Fibroblast of the aortic adventitia (primary cell): ENCODE measurements at places on chromosomes 5 and 9. TPM values are rescaled to one million over a fixed set of nuclear protein-coding genes. Genes with fewer than 3 reads are reported as not detected.

DNA sequence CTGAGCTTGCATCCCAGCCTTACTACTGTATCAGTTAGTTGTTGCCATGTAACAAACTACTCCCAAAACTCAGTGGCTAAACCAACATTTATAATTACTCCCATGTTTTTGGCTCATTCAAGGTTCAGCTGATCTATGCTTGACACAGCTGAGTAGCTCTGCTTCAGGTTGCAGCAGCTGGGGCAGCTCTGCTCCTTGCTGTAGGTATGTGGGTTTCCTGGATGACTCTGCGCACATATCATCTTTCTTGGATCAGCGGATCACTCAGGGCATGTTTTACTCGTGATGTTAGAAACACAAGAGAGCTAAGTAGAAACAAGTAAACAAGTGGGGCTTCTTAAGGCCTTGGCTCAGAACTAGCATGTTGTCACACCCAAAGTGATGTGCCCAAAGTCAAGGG is 15.1 kb downstream of the TEK start:
- peak; percentile 10 for DNase-seq

- no peak for DNase-seq
Measured at GRCh38 chr5:143752165-143752850, 59.7 kb upstream of the HMHB1 start.

GRCh38 chr5:61501971-61502370 is 169.9 kb downstream of the ZSWIM6 start:
- no peak for DNase-seq

DNA sequence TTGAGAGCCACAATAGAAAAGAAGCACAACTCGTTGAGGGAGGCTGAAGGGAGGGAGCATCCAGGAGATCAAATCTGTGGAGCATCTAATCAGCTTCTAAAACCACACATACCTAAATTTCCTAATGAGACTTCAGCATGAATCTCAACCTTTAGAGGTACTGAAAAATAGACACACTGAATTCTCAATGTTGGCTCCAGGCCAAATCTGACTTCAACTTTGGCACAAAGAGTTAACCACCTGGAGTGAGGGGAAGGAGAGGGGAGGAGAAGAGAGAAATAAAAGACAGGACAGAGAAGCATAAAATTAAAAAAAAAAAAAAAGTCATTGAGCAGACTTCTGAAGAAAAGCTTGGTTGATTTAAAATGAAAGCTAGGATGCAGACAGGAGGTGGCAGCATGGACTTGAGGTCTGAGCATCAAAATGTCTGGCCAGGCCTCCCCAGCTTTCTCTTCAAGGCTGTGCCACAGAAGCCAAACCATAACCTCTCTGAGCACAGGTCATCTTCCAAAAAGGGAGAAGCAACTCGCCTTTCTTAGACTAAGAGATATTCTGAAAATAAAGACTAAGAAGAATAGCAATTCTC is 205.6 kb downstream of the DENND1A start:
- DNase-seq = peak; percentile 55

GRCh38 chr9:18037981-18038380 is 436.0 kb upstream of the ADAMTSL1 start:
- no peak for DNase-seq

GRCh38 chr9:128685636-128686489 is 3.2 kb upstream of the SET start:
- DNase-seq = no peak

Gene CTSL
- 510 and 513 TPM in 2 replicates for total RNA-seq

GRCh38 chr5:400282-401145 is 42.5 kb upstream of the EXOC3 start:
- DNase-seq = peak; percentile 84

DNA sequence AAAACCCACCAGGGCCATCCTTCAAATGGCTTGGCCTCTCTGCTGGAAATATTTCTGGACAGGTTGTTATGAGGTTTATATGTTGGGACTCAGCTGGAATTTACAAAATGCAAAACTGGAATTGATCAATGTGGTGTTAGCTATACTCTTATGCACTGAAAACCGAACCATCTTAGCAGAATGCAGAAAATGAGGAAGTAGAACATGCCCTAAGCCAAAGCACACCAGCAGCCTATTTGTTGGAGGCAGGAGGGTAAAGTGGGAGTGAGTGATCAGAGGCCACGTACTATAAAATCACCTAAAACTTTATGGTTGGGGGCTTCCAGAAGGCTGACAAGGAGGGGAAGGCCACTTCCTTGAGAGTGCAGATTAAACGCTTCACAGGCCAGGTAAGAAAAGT is 63.6 kb upstream of the C5orf63 start:
- DNase-seq = no peak

Gene DNAJC21
- 32.6 and 68.9 TPM in 2 replicates for total RNA-seq

Gene CMBL
- total RNA-seq = 12.3 and 13.6 TPM in 2 replicates

Gene PRSS3
- 5.7 and 145 TPM in 2 replicates for total RNA-seq

- no peak for DNase-seq
Measured at GRCh38 chr9:106753155-106753671, 109.8 kb upstream of the ZNF462 start.

- peak; percentile 86 for DNase-seq
Measured at GRCh38 chr5:164335837-164336236, 830.4 kb downstream of the MAT2B start.

DNA sequence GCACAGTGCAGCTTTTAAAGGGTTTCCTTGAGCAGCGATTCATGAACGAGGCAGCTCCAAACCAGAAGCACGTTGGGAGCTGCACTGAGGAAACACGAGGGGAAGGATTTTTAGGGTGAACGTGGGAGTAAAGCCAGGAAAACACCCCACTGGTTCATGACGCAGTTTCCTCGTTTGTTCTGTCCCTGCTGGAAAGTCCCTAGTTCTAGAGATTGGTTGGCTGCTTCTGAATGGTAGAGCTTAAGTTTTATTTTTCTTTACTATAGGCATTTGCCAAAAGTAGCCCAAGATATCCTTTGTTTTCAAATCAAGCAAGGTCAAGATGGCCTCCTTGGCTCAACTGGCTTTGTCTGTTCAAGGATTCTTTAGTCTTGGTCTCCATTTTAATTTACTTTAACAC is 116.5 kb upstream of the CACNA1B start:
- DNase-seq = no peak
